ENCODE measurements at places on chromosomes 2 and 18.
A peak's percentile ranks its signal among the peaks of the same experiment; 100 is the strongest.

GRCh38 chr2:135818937-135819610 lies 17.9 kb downstream of the LCT start:
- DNase-seq: no peak

DNA sequence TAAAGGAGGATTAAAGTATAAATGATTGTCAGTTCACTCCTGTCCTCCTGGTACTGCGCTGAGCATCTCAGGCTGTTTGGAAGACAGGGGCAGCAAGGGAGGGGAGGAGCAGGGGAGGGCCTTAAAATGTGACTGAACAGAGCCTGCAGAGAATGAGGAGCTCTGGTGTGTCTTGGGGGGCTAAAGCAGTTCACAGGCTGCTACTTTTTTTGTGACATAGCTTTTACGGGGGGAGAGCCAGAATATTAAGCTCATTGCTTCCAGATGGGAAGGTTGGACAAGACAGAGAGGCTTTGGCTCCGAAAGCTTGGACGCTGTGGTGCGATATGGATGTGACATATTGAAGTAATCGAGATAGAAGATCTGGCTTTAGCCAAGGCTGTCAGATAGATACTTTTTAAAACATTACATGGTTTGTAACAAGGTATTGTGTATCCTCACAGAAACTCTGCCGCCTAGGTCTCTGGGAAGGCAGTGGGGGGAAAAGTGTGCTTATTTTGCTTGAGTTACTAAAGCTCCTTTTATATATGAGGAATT lies 40.5 kb downstream of the RDH14 start:
- no peak for DNase-seq

DNA sequence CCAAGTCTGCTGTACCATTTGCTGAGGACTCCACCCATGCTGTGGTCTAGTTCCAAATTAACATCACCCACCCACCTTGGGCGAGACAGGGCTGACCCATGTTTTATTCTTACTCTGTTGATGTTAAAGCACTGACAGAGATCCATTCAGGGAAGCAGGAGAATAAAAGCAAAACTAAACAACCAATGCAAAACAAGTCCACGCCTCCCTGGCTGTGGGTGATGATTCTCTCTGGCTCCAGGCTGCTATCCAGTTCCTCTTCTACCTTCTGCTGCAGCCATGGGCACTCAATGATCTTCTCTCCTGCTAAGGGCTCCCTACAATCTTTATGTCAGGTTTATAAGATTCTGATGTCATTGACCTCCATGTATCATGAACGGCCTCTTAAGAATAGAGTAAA lies 786.6 kb upstream of the ID2 start:
- DNase-seq: no peak

DNA sequence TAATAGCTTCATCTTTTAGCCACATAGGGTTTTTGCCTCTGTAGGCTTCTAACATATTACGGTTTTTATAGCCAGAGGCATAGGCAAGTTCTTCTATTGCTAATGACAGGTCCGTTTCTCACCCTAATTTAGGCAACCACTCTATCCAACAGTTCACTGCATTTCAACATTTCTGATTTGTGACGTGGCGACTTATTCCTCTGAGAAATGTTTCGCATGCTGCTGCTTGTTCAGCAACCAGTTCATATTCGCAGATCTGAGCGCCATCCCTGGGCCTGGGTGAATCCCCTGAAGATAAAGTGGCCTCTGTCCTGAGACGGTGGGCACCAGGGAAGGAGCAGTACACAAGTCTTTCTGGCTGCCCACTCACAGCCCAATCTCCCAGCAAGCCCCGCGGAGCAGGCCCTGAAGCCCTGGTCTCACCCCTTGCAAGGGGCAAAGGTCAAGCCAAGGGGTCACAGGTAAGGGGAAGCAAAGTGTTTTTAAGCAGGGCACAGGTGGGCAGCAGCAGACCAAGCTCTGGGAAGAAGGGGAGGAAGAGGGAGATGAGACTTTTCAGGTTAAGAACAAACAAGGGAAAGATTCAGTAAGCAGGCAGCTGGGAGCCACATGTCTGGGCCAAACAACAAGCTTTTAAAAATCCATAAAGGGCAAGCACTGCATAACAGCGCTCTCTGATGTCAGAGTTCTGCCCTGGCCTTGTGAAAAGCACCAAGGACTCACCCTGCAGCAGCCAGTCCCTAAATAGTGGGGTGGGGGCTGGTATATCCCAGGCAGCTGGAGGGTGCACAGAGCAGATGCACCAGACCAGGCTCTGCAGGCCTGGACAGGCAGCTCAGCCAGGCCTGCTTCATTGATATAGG lies 10.8 kb upstream of the COX7A2L start:
- peak; percentile 86 for DNase-seq

DNA sequence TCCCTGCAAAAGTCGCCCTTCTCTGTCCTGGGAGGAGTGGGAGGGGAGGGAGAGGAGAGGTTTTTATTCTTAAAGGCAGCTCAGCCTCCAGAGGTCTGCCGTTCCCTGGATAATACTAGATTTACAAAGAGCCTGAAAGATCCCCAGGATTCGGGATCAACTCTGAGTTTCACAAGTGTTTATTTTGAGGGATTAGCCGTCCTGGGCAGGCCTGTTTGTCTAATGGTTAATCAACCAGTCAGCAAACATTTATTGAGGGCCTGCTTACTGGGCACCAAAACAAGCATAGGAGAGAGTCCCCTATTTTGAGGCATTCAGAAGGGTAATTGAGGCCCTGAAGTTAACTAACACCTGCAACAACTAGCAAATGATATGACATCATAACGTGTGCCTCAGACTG lies 152.6 kb upstream of the SLC1A4 start:
- DNase-seq: no peak

GRCh38 chr2:181164699-181165098 lies 184.3 kb downstream of the UBE2E3 start:
- DNase-seq: no peak

DNA sequence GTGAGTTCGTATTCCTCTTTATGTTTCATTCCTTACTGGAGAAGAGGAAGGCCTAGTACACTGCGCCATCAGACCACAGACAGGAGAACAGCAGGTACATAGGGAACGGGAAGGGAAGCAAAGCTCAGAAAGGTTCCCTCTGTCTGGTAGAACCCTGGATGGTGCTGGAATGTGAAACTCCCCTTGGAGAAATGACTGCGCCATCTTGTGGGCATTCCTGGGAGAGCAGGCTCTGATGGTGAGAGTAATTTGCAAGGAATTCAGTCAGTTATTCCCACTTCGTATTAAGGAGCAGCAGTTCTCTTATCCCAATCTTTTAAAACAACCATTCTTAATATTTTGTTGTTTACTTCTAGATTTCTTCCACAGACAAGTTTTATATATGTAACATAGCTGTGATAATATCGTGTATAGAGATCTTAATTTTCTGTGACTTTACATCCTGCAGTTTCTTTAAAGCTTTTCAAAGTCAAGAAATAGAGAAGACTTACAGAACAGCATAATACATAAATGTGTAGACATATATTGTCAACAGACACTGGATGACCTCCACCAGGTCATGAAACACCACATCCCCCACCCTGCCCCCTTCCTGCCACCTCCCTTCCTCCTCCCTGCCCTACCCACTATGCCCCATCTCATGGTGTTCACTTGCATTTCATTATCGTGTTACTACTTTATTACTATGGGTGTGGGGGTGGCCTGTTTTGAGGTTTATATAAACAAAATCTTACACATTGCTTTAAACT lies 83.9 kb downstream of the ARHGEF4 start:
- peak; percentile 24 for DNase-seq

DNA sequence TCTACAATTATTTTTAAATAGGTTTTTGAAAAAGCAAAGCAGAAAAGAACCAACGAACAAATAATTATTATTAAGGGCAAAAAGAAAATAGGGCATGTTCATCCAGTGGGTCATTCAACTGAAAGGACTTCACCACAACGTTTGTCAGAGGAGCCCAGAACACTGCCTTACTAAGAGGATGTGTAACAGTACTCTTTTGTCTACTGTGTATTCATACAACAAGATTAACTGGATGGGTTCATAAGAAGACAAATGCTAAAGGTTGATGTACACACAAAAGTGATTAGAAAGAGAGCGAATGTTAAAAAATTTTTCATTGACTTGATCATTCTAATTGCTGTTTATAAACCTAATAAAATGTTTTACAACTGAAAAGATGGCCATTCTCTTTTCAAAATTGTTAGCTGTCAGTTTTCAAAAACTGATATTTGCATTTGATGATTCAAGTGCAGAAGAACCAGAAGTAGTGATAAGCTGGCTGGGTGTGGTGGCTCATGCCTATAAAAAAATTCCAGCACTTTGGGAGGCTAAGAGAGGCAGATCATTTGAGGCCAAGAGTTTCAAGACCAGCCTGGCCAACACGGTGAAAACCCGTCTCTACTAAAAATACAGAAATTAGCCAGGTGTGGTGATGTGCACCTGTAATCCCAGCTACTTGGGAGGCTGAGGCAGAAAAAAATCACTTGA lies 33.1 kb downstream of the MGAT4A start:
- DNase-seq: no peak

DNA sequence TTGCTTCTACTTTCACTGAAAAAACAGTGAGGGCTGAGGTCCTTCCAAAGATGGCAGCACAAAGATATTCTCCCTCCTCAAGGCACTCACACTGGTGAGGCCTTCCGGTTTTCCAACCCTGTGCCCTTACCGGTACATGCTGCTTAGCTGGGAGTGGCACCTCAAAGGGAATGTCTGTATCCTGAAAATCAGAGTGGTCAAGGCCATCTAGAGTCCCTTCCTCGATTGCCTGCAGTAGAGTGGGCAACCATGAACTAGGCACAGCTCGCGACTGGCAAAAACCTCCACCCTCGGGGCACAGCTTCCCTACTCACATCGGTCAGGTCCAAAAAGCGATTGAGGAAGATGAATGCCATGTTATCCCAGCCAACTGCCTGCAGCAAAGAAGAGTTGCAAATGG lies 3.4 kb downstream of the KRTCAP3 start:
- DNase-seq: no peak

GRCh38 chr18:55651236-55651635 lies 63.2 kb upstream of the TCF4 start:
- no peak for DNase-seq

DNA sequence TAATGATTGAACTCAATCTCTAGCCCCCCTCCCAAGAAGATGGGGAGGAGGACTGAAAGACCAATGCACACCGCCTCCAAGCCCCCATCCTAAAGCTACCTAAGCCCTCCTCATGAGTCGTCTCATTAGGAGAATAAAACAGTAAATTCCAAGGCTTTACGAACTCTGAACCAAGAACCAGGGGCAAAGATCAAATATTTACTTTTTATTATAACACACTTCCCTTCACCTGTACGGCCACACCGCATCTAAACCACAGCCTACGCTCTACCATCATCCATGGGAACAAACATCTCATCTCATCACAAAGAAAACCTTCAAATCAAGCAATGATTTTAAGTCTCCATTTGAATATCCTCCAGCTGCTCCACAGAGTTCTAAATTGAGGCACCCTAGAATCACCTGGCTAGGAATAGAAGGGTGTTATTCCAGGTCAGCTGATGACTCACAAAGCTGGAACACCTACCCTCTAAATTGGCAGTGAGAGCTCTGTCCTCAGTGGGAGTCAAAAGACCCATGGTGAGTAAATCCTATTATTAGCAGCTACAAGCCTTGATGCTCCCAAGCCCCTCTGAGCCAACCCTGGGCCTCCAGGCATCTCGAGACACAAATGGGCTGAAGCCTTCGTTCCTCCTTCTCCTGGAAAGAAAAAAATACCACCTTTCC lies 45.6 kb upstream of the BZW1 start:
- DNase-seq: no peak

GRCh38 chr18:26956863-26957262 lies 91.4 kb upstream of the AQP4 start:
- DNase-seq: no peak

DNA sequence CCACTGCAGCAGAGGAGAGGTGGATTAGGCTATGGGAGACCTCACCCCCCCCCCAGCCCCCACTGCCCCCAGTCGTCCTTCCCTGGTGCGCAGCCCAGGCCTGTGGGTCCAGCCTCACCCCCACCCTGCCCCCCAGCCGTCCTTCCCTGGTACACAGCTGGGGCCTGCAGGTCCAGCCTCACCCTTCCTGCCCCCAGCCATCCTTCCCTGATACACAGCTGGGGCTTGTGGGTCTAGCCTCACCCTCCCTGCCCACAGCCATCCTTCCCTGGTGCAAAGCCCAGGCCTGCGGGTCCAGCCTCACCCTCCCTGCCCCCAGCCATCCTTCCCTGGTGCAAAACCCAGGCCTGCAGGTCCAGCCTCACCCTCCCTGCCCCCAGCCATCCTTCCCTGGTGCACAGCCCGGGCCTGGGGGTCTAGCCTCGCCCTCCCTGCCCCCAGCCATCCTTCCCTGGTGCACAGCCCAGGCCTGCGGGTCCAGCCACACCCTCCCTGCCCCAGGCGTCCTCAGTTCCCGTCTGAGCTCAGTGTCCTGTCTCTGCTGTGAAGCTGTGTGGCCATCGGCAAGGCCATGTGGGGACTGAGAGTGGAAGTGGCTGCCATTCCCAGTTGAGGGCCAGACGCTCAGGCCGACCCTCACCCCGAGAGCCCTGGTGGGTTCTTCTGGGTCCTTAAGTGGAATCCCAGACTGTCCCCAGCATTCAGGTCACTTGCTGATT lies 86.8 kb upstream of the SNTG2 start:
- DNase-seq: no peak

DNA sequence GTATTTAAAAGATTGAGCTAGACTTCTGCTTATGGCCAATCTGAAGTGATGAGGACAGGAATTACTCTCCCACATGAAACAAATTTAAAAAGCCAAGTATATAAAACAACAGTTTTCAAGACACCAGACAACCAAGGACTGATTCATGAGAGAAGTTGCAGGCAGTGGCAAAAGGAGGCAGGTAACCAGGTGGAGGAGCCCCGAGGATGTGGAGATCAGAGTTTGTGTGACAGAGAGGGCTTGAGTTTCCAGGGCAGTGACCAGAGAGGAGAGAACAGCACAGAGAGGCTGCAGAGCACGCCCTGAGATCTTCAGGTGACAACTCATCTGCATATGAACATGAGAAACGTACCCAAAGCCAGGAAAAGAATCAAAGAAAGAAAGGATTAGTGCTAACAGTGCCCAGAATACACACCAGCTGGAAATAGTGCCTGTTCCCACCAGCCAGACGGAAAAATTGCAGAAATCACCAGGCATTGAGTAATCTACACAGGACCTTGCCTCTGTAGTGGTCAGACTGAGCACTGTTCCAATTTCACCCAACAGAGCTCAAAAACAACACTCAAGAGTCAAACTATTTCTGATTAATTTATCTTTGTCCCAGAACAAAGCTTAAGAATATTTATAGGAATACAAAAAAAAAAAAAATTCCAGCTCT lies 173.1 kb downstream of the SEPTIN10 start:
- DNase-seq: no peak

GRCh38 chr18:11268741-11269233 lies 119.4 kb upstream of the PIEZO2 start:
- no peak for DNase-seq

- no peak for DNase-seq
Measured at GRCh38 chr18:8208716-8209115, 400.5 kb upstream of the RAB12 start.

GRCh38 chr2:231159306-231159705 lies 34.5 kb upstream of the HTR2B start:
- DNase-seq: no peak

DNA sequence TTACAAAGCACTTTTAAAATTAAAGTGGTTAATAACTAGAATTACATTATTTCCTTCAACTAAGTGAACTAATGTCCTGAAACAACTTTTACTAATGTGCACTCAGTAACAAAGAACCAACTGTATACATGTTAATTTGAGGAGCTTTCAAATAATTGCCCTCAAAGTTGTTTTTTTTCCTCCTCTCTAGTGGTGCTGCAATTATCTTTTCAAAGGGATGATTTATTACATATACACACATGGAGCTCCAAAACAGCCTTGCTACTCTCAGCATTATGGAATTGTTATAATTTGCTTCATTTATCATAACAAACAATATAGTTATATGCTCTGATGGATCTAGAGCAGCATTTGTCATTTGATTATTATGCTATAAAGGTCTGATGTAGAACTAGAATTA lies 246.3 kb upstream of the RASGRP3 start:
- peak; percentile 68 for DNase-seq

Measured in NCI-H1105 (cell line).